ENCODE measurements at places on chromosomes 2 and 18.

DNA sequence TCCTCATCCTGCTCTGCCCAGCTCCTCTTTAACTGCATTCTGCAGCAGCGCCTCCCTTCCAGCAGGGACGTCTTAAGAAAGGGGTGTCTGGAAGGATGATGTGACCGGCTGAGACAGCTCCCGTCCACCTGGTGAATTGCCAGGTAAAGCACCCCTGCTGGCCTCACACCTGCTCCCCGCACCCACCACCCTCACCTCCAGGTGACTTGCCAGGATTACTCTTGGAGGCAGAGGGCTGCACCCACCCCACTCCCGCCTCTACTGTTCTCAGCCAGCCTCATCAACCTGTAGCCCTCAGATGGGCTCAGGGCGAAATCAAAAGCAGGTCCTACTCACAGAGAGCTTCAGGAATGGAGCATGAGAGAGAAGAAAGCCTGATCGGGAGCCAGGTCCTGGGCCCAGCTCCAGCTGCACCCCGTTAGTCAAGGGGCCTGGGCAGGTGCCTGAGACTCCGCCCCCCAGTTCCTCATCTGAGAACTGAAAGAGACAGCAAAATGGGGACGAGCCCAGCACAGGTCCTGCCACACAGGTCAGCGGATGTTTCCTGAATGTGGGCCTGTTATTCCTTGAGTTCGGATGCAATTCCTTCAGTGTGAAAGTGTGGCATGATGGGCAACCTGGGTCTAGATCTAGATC is 5.6 kb downstream of the ADRA2B start:
- DNase-seq = no peak

DNA sequence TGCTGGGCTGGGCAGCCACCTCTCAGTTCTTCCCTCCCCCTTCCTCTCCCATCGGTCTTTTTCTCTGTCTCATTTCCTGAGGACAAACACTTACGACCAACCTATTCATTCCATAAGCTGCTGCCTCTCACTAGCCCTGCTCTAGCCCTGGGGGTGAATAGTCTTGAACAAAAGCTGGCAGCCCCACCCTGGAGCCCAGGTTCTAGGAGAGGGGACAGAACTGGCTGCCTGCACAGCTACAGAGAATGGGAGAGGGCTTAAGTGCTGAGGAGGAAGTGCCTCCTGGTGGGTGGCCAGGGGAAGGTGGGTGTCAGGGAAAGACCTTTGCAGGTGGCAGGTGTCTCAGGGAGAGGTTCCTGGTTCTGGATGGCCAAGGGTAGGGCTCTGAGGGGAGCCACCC is 22.8 kb downstream of the ANO7 start:
- DNase-seq = no peak

- no peak for DNase-seq
Observed at GRCh38 chr18:11695736-11696135, 6.7 kb downstream of the GNAL start.

- DNase-seq = no peak
Observed at GRCh38 chr18:44197832-44198611, 482.7 kb upstream of the SETBP1 start.

Data from effector memory CD8-positive, alpha-beta T cell (primary cell).